Stimulated activated CD8-positive, alpha-beta memory T cell treated with anti-CD3 and anti-CD28 coated beads, Interleukin-2, amount 100 ng/mL, for 1 hour (primary cell): ENCODE measurements at places on chromosomes 1 and 21.

GRCh38 chr1:8276173-8276914 lies 41.6 kb upstream of the SLC45A1 start:
- DNase-seq = no peak

DNA sequence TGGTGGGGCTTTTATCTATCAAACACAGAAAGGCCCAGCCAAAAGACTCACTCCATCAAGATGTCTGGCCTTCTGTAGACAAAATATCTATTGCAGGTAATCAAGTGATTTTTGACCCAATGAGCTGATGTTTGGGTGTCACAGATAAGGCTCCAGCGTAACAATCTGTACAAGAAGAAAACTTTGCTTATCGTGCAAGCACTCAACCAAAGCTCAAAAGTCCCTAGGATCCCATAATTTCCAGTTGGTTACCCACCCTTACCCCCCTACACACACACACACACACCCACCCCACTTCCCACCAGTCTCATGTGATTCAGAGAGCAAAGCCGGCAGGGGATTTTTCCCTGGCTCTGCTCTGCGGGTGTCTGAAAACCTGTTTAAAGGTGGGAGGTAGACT lies 5.8 kb downstream of the ITPKB start:
- DNase-seq = no peak

- no peak for DNase-seq
Observed at GRCh38 chr1:230082211-230082610, 15.2 kb downstream of the GALNT2 start.

- DNase-seq = no peak
Observed at GRCh38 chr1:160144921-160145320, 6.5 kb upstream of the ATP1A4 start.

DNA sequence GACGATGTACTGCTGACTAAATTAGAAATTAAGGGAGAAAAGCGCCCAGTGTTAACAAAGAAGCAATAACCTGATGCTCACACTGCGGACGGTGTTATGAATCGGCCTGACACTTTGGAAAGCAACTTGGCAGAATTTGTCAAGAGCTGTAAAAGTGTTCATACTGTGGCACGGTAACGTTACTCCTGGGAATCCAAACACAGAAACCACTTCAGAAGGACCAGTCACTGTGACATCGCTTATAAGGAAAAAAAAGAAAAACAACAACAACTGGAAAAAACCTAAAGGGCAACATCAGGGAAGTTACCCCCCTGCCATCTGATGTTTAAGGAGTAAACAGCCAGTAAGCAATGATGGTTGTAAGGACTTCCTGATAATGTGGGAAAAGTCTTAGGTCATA lies 27.7 kb downstream of the CAPZB start:
- DNase-seq = no peak

- DNase-seq = no peak
Observed at GRCh38 chr1:174788981-174789380, 210.8 kb upstream of the CACYBP start.

GRCh38 chr1:39900662-39901463 lies 854 bp downstream of the MYCL start:
- no peak for DNase-seq
